ENCODE measurements at places on chromosomes 11 and 22. TPM values are rescaled to one million over a fixed set of nuclear protein-coding genes. Genes with fewer than 3 reads are reported as not detected.

DNA sequence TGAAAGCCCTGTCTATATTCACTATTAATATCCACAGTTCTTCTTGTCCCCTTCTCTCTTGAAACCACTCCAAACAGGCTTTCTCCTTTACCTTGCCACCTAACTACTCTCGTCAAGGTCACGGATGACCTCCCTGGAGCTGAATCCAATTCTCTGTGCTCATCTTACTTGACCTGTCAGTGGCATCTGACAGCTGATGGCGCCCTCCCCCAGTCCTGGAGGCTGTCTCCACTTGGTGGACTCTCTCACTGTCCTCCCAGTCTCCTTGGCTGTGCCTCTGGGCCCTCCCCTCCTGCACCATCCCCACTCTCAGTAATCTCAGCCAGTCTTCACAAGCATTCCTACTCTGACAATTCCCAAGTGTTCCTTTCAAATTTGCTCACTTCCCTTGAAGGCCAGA lies 8.7 kb downstream of the TNKS1BP1 start:
- peaks cover 66% of the 10 kb centered on the region for H3K4me1 ChIP-seq
- DNase-seq, result no peak
- H3K36me3 ChIP-seq, result peaks cover 22% of the 10 kb centered on the region
- no peaks in the 10 kb centered on the region for H3K27me3 ChIP-seq
- no peak overlapping the region for H3K4me3 ChIP-seq
- peak overlapping the region; percentile 54 for H3K27ac ChIP-seq

GRCh38 chr11:128422576-128423370 lies 164.6 kb downstream of the ETS1 start:
- no peaks in the 10 kb centered on the region for H3K36me3 ChIP-seq
- no peaks in the 10 kb centered on the region for H3K27me3 ChIP-seq
- DNase-seq, result no peak
- H3K4me3 ChIP-seq, result no peak overlapping the region
- no peaks in the 10 kb centered on the region for H3K4me1 ChIP-seq
- H3K27ac ChIP-seq, result no peak overlapping the region

The VPS37C gene
- 2.6 TPM for polyA plus RNA-seq

DNA sequence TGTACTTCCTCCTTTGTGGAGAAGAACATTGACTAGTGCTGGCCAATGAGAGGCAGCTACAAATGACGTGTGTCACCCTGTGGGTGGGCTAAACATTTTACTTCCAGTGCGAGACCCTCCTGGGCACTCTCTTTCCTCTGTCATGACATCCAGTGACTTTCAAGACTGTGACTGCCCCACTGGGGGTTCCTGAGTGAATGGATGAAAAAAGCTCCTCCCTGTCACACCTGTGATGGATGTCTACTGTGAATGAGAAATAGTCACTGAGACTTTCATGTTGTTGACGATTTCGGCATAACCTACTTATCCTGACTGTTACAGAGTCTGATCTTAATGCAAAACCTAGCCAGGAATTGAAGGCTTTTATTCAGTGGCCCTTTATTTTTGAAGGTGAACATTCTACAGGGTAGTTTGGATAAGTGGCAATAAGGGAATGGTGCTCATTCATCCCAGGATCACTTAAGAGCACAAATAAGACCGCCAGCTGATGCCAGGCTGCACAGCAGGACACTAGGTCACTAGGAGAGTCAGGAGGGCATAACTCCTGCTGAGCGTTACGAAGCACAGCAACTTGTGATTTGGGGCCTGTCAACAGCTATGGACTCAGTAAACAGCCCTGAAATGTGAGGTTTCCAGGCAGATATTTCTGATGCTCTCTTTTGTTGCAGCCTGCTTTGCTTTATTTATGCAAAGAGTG lies 636.6 kb downstream of the NTM start:
- H3K4me1 ChIP-seq, result no peaks in the 10 kb centered on the region
- H3K27me3 ChIP-seq, result no peaks in the 10 kb centered on the region
- no peak overlapping the region for H3K4me3 ChIP-seq

The DNAJB13 gene
- not detected for polyA plus RNA-seq

DNA sequence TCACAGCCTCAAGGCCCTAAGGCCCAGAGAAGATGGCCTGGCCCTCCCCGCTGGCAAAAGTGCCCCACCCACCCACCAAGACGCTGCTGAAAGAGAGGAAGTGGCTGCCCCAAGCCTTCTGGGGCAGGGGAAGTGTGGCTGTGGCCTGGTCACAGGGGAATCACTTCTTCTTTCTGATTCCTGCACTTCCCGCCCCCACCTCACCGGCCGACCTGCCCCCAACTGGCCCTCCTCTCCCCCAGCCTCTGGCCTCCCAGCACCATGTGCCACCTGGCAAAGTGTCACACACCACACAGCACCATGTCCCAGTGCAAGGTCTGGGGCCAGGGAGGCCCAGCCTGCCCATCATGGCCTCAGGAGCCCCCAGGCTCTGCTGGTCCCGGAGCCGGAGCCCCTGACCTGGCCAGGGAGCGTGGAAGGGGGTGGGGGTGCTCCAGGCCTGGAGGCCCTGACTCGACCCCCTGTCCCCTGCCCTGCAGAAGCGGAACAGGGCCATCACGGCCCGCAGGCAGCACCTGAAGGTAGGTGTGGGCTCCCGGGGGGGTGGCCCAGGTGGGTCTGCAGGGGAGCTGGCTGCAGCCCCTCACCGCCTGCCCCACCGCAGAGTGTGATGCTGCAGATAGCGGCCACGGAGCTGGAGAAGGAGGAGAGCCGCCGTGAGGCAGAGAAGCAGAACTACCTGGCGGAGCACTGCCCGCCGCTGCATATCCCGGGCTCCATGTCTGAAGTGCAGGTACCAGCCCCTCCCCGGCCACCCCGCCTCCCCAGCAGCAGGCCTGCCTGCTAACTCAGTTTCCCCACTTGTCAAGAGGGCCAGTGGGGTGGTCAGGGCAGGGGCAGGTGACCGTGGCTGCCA lies 1.4 kb downstream of the TNNI2 start:
- no peak for DNase-seq
- H3K27ac ChIP-seq, result peak overlapping the region; percentile 27
- H3K36me3 ChIP-seq, result no peaks in the 10 kb centered on the region
- peaks cover 3% of the 10 kb centered on the region for H3K4me1 ChIP-seq
- no peaks in the 10 kb centered on the region for H3K27me3 ChIP-seq

The MYRF gene
- polyA plus RNA-seq, result 4.4 TPM

DNA sequence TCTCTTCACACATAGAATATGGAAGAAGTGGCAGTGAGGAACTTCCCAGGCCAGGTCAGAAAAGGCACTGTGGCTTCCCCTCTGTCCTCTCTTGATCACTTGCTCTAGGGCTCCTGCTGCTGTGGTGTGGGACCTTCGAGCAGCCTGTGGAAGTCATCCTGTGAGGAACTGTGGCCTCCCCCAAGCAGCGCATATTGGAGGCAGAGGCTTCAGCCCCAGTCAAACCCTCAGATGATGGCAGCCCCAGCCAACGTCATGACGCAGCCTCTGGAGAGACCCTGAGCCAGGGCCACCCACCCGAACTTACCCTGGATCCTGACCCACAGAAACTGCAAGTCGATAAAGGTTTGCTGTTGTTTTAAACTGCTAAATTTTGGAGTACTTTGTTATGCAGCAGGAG lies 444.9 kb downstream of the TBC1D22A start:
- H3K27ac ChIP-seq, result no peak overlapping the region
- no peaks in the 10 kb centered on the region for H3K36me3 ChIP-seq
- DNase-seq, result no peak
- H3K4me3 ChIP-seq, result no peak overlapping the region
- H3K4me1 ChIP-seq, result no peaks in the 10 kb centered on the region

DNA sequence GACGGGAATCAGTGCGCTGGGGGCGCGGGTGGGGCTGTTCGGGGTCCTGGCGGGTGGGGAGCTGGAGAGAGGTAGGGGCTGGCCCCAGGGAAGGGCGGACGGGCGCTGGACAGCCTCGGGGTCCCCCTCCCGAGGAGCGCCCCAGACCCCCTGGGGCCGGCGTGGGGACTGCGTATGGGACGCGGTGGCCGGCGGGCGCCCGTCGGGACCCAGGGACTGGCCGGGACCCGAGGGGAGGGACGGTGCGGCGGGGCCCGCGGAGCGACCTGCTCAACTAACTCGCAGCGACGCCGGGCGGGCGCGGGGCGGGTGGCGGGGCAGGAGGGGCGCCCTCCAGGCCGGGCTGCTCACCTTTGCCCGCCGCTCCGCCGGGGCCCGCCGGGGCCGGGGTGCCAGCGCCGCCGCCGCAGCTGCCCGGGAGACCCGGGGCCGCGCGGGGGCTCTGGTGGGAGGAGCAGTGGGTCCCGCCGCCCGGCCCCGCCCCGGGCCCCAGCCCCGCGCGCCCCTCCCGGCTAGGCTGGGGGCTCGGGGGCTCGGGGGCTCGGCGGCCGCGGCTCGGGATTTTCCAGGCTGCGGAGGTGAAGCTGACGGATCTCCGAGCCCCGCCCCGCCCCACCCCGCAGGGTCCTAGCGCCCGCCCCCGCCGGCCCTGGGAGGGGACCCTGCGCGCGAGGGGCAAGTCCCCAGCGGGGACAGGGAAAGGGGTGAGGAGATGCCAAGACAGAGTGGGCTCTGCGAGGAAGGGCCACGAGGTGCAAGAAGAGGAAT lies 12.3 kb downstream of the STARD10 start:
- no peaks in the 10 kb centered on the region for H3K36me3 ChIP-seq
- no peaks in the 10 kb centered on the region for H3K27me3 ChIP-seq
- peak; percentile 63 for DNase-seq
- peak overlapping the region; percentile 85 for H3K4me3 ChIP-seq

- peak overlapping the region; percentile 71 for H3K27ac ChIP-seq
- H3K4me3 ChIP-seq, result no peak overlapping the region
- peaks cover 38% of the 10 kb centered on the region for H3K4me1 ChIP-seq
Measured at GRCh38 chr22:24435861-24436371, 8.5 kb downstream of the ADORA2A start.

The TECTA gene
- polyA plus RNA-seq, result 0.52 TPM

- peaks cover 3% of the 10 kb centered on the region for H3K4me1 ChIP-seq
- H3K27me3 ChIP-seq, result no peaks in the 10 kb centered on the region
- H3K4me3 ChIP-seq, result no peak overlapping the region
Measured at GRCh38 chr11:9799886-9800285, 136.0 kb downstream of the SWAP70 start.

The COPB1 gene
- polyA plus RNA-seq, result 49.8 TPM

- H3K36me3 ChIP-seq, result no peaks in the 10 kb centered on the region
- DNase-seq, result no peak
- H3K27me3 ChIP-seq, result no peaks in the 10 kb centered on the region
Measured at GRCh38 chr11:18669711-18670110, 28.9 kb upstream of the TMEM86A start.

- H3K27ac ChIP-seq, result no peak overlapping the region
- no peaks in the 10 kb centered on the region for H3K4me1 ChIP-seq
- H3K36me3 ChIP-seq, result no peaks in the 10 kb centered on the region
- H3K4me3 ChIP-seq, result no peak overlapping the region
- DNase-seq, result no peak
Measured at GRCh38 chr11:43874738-43875137, 5.9 kb upstream of the ALKBH3 start.

The FBLN1 gene
- polyA plus RNA-seq, result 2.2 TPM

The LIF gene
- 0.10 TPM for polyA plus RNA-seq

DNA sequence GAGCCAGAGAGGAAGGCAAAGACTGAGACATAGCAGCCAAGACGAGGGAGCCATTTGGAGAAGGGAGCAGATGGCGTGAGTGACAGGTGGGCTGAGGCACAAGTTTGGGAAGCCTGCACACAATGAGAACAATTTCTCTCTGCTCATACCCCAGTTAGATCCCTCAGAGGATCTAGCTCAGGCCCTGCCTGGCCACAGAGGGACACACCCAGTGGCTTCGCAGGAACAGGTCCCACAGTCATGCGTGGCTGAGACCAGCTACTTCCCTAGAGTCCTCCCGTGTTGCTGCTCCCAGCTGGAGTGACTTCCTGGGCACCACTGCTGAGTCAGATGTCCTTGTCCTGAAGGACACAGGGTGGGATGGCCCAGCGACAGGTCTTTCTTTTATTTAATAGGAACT lies 33.4 kb upstream of the LYVE1 start:
- H3K4me1 ChIP-seq, result no peaks in the 10 kb centered on the region
- no peaks in the 10 kb centered on the region for H3K27me3 ChIP-seq
- DNase-seq, result no peak
- H3K36me3 ChIP-seq, result no peaks in the 10 kb centered on the region

DNA sequence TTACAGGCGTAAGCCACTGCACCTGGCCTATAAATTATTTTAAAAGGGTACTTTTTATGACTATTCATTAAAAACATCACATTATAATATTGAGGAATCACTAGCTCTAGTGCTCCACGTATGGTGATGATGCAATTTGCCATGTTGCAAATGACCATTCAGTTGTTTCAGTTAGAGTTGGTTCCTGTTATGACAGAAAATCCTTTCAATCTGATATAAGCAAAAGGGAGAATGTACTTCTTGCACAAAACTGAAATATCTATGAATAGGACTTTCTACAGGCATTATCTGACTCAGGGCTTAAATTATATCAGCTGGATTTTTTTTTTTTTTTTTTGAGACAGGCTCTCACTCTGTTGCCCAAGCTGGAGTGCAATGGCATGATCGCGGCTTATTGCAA lies 45.6 kb upstream of the RRM1 start:
- H3K4me1 ChIP-seq, result peaks cover 10% of the 10 kb centered on the region
- H3K27ac ChIP-seq, result no peak overlapping the region
- H3K36me3 ChIP-seq, result no peaks in the 10 kb centered on the region
- DNase-seq, result no peak
- H3K4me3 ChIP-seq, result no peak overlapping the region
- no peaks in the 10 kb centered on the region for H3K27me3 ChIP-seq

DNA sequence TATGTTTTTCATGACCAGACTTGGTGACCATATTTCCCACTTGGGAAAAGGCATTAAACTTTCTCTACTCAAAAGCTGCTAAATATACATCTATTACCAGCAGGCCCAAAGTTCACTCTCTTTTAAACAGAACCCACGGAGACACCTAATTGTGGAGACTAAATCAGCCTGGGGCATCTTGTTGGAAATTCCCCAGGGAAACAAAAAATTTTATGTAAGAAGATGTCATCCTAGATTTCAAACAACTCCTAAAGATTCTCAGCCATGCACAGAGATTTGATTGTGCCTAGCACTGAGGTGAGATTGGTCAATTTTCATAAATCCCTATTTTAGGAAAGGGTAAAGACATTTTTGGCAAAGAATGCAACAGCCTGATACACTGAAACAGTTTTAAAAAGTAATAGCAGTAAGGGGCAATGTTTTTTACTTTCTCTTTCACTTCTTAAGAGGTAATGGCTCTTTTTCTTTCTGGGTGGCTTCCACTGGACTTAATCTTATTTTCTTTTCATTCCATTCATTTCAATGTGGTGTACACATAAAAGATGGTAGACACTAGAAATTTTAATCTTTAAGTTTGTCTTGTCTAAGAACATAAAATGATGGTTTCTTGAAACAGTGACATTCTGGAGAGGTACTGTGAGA lies 9.6 kb downstream of the OR52N2 start:
- peaks cover 3% of the 10 kb centered on the region for H3K4me1 ChIP-seq
- no peak overlapping the region for H3K27ac ChIP-seq
- H3K4me3 ChIP-seq, result no peak overlapping the region
- peaks cover 6% of the 10 kb centered on the region for H3K27me3 ChIP-seq
- no peaks in the 10 kb centered on the region for H3K36me3 ChIP-seq
- no peak for DNase-seq

- H3K4me3 ChIP-seq, result no peak overlapping the region
- DNase-seq, result no peak
- H3K27ac ChIP-seq, result peak overlapping the region; percentile 63
Measured at GRCh38 chr11:128498721-128499245, 88.6 kb downstream of the ETS1 start.

The TBX1 gene
- polyA plus RNA-seq, result 0.18 TPM

The PRR33 gene
- not detected for polyA plus RNA-seq
